NCI-H1417 treated with DMSO at 0.1 percent for 48 hours (cell line): ENCODE measurements at places on chromosomes 13 and 19.
A peak's percentile ranks its signal among the peaks of the same experiment; 100 is the strongest.

GRCh38 chr13:90485436-90485835 lies 862.1 kb upstream of the MIR17HG start:
- DNase-seq: no peak

- DNase-seq: peak; percentile 16
These were observed at the start of gene ZNF610 for GRCh38 chr19:52336117-52336790. Gene ZNF610, plus strand, starts transcription at chr19:52336243. Its CDS starts 12,930 bp downstream, at chr19:52349173.

GRCh38 chr19:282501-282900 lies 8.7 kb downstream of the PLPP2 start:
- no peak for DNase-seq

DNA sequence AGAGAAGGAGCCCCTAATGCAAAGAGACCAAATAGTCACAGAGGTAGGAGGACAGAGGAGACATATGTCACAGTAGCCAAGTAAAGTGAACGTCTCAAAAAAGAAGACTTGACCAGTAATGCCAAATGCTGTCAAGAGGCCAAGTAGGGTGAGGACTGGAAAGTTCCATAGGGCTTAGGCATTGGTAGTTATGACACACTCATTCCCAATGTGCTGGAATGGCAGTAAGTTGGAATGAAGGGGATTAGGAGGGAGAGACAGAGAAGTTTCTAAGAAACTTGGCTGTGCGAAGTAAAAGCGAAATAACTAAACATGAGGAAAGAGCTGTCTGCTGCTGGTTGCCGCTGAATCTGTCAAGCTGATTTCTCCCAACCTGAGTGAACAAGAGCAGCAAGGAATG lies 14.9 kb upstream of the FRY start:
- DNase-seq: no peak

GRCh38 chr19:53521373-53522202 lies 16.4 kb upstream of the ZNF331 start:
- no peak for DNase-seq

GRCh38 chr19:16373989-16374388 lies 49.4 kb downstream of the KLF2 start:
- no peak for DNase-seq

DNA sequence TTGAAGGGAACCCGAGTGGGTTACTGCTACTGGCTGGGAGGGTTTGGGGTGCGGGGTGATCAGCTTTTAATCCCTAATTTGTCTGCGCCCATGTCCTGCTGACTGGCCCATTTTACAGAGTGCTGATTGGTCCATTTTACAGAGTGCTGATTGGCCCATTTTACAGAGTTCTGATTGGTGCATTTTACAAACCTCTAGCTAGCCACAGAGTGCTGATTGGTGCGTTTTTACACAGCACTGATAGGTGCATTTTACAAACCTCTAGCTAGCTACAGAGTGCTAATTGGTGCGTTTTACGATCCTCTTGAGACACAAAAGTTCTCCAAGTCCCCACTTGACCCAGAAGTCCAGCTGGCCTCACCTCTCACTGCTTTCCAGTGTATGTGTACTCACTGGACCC lies 43.2 kb downstream of the MTMR6 start:
- no peak for DNase-seq

GRCh38 chr13:94345374-94346195 lies 133.9 kb downstream of the DCT start:
- peak; percentile 56 for DNase-seq

GRCh38 chr13:41708713-41709112 lies 251.4 kb downstream of the RGCC start:
- DNase-seq: no peak

DNA sequence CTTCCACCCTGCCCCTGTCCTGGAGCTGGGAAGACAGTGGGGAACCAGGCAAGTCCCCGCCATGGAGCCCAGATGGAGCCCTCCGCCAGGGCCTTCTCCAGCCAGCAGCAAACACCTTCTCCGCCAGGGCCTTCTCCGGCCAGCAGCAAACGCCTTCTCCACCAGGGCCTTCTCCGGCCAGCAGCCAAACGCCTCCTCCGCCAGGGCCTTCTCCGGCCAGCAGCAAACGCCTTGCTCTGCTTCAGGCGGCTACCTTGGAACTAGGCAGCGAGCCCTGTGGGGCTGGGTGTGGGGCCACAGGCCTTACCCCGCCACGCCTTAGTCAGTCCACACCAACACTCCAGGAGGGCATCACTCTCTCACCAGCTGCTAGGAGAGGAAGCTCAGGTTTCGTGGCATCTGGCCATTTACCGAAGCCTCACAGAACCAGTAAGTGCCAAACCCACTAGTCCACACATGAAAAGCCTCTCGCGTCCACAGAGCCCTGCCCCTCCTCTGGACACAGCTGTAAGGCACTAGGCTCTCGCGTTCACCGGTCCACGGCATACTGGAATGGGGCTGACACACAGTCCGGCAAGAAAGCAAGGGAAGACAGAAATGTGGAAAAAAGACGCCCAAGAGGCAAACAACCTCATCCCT lies 41.0 kb downstream of the MLLT1 start:
- DNase-seq: no peak

DNA sequence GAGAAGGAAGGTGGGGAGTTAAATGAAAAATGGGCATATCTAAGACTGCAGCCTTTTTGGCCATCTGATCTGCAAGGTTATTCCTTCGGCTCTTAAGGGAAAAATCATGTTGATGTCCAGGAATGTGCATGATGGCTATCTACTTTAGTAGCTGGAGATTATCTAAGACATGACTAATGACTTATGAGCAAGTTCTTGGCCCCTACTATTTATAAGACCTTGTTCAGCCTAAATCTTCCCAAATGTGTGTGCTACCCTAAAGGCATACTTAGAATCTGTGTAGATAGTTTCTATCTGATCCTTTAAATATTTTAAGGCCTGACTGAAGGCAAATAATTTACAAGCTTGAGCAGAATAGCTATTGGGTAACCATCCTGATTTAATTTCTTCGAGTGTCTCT lies 41.8 kb upstream of the CD177 start:
- no peak for DNase-seq

- DNase-seq: no peak
These were observed 15.9 kb downstream of the GAS6 start for GRCh38 chr13:113848020-113848419.

GRCh38 chr13:97724450-97724849 lies 229.0 kb upstream of the IPO5 start:
- DNase-seq: no peak

GRCh38 chr13:39405107-39405506 lies 197.9 kb downstream of the LHFPL6 start:
- no peak for DNase-seq
